ENCODE measurements at places on chromosomes 16 and 17.

DNA sequence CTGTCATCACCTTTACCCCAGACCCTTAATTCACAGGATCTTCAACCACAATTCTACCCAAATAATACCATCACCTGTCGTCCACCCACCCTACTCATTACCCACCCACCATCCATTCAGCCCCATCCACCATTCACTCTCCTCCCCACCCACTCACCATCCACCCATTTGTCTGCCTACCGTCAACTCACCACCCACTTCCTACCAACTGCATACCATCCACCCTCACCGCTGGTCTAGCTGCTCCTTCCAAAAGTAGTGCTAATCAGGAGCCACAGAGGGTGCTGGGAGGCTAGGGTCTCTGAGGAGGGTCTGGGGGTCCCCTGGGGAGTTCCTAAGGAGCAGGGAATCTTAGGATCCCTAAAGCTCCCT lies 12.0 kb upstream of the IGFBP4 start:
- DNase-seq, result no peak

- DNase-seq, result no peak
Observed at GRCh38 chr16:79972053-79972704, 371.6 kb upstream of the MAF start.

DNA sequence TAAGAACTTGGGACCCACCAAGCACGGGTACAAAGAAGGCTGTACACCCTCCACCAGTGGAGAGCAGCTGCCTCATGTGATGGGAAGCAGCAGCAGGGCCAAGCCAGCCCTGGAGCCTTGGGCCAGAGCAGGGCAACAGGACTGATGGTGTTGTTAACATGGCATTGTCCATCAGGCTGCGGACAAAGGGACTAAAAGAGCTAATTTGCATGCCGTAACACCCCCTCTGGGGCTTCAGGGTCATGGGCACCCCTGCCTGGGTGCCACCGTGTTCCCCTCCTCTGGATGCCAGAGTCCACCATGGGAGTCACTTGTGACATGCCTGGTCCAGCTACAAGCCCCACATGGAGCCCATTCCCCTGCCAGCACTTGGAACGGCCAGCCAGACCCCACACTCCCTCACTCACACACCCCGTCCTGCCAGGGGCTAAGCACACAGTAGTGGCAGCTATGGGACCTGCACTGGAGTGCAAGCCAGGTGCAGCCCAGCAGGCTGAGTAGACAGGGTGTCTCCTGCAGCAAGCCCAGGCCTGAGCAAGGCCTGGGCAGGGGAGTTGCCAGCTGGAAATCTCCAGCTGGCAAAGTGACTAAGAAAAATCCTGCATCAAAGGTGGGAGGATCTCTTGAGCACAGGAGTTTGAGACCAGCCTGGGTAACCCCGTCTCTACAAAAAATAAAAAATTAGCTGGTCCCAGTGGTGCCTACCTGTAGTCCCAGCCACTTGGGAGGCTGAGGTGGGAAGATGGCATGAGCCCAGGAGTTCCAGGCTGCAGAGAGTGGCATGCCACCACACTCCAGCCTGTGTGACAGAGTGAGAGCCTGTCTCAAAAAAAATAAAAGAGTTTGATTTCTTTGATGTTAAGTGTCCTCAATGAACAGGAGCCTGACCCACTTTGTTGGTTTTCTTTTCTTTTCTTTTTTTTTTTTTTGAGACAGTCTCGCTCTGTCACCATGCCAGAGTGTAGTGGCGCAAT lies 33.7 kb downstream of the NOL11 start:
- no peak for DNase-seq

DNA sequence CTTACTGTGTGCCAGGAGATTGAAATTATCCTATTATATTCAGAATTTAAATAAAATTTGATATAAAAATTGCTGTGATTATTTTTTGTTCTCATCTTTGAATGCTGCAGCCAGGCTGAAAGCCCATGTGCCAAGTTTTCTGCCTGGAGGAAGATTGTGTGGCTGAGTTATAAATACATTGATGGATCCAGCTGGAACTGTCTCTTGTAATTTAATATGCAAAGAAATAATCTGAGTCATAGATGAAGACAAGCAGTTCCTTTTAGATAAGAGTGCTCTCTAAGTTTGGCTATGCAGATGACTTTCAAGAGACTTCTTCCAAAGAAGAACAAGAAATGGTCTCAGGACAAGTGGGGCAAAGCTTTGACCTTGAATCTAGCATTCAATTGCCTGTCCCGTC lies 871.0 kb downstream of the CDH11 start:
- DNase-seq, result no peak

GRCh38 chr17:39556423-39556822 lies 51.3 kb downstream of the NEUROD2 start:
- DNase-seq, result no peak

DNA sequence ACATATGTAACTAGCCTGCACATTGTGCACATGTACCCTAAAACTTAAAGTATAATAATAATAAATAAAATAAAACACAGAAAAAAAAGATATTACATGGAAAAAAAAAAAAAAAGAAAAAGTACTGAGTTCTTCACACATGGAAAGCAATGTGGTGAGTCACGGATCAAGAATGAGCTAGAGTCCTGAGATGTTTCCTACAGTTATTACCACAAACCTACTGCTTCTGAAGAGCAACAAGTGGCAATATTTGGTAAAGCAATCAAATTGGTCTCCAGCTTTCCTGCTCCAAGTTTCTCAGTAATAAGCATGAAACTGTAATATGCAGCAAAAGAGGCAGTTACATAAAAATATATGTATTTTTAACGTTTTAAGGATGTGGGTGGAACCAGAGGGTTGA lies 223.3 kb upstream of the SALL1 start:
- no peak for DNase-seq

Measured in activated T-helper 2 cell treated with anti-CD3 and anti-CD28 coated beads, Interferon-gamma antibody, Interleukin-2, Interleukin-4, amounts not matched to agents 10 μg/mL and 5 μg/mL and 100 μg/mL, durations not matched to agents 14 hours and 24 hours and 36 hours (primary cell).